ENCODE measurements at places on chromosomes 7 and 10. TPM values are rescaled to one million over a fixed set of nuclear protein-coding genes. Genes with fewer than 3 reads are reported as not detected.

DNAH11 gene
- total RNA-seq, result 0.24 TPM

- no peak overlapping the region for H3K27ac ChIP-seq
- peaks cover 20% of the 10 kb centered on the region for H3K4me1 ChIP-seq
- H3K27me3 ChIP-seq, result no peaks in the 10 kb centered on the region
- DNase-seq, result no peak
- H3K4me3 ChIP-seq, result no peak overlapping the region
- no peaks in the 10 kb centered on the region for H3K36me3 ChIP-seq
Measured at GRCh38 chr10:68992636-68993440, 4.2 kb downstream of the KIFBP start.

DNA sequence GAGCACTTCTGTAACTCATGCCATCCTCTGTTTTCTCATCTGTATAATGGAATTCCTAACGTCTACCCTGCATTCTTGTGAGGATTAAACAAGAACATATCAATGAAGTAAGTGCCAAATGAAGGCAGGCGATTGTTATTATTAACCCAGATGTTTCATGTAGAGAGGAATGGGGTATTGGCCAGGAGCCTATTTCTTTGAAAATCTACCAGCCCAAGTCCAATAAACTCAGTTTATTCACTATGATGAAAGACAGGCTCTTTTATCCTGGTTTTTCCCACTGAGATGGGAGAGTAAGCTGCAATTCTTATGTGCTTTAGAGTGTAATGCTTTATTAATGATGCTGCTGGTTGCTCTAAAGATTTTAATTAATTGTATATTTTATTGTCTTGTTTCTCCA is 9.6 kb downstream of the CTTNBP2 start:
- no peaks in the 10 kb centered on the region for H3K36me3 ChIP-seq
- H3K27ac ChIP-seq, result no peak overlapping the region
- H3K27me3 ChIP-seq, result no peaks in the 10 kb centered on the region

GRCh38 chr10:101525848-101526247 is 62.2 kb downstream of the POLL start:
- no peak overlapping the region for H3K27ac ChIP-seq
- H3K27me3 ChIP-seq, result no peaks in the 10 kb centered on the region
- H3K4me3 ChIP-seq, result no peak overlapping the region
- DNase-seq, result no peak
- H3K36me3 ChIP-seq, result no peaks in the 10 kb centered on the region

DNA sequence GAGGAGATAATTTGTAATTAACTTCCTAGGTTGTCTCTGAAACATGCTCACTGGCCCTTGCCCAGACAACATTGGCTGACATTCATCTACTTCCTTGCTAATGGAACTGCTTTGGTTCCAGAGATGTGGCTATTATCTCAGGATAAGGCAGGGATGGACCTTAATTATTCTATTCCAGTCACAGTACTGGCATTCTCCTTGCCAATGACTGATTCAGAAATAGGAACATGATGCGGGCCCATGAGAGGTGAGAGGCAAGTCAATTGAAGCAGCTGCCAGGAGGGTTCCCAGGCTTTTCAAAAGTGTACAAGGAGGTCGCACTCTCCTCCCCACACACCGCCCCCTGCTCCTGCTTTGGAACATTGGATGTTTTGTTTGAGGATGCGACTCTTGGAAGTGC is 109.6 kb upstream of the DGKB start:
- no peak overlapping the region for H3K4me3 ChIP-seq
- H3K4me1 ChIP-seq, result no peaks in the 10 kb centered on the region
- no peak for DNase-seq
- no peaks in the 10 kb centered on the region for H3K36me3 ChIP-seq
- H3K27me3 ChIP-seq, result no peaks in the 10 kb centered on the region
- H3K27ac ChIP-seq, result no peak overlapping the region

DNA sequence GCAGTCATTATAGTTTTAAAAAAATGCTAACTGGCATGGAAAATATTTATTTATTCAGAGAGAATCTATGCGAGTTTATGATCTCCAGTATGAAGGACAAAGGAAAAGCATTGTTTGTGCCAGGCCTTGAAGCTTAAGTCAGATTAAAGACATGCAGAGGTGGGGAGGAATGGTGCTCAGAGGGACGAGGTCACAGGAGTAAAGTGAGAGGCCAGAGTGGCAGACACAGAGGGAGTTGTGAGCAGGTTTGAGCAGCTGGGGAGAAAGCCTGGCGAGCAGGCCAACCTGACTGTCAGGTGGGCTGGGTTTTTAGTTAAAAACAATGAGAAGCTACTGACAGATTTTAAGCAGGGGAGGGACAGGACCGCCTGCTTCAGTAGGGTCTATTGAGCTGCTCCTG is 6.8 kb upstream of the CCNY start:
- no peak overlapping the region for H3K4me3 ChIP-seq
- peaks cover 5% of the 10 kb centered on the region for H3K4me1 ChIP-seq
- H3K27ac ChIP-seq, result no peak overlapping the region

GRCh38 chr7:7817748-7818147 is 99.3 kb upstream of the RPA3 start:
- no peaks in the 10 kb centered on the region for H3K36me3 ChIP-seq
- H3K4me1 ChIP-seq, result peaks cover 66% of the 10 kb centered on the region
- no peak for DNase-seq
- peak overlapping the region; percentile 29 for H3K27ac ChIP-seq

DNA sequence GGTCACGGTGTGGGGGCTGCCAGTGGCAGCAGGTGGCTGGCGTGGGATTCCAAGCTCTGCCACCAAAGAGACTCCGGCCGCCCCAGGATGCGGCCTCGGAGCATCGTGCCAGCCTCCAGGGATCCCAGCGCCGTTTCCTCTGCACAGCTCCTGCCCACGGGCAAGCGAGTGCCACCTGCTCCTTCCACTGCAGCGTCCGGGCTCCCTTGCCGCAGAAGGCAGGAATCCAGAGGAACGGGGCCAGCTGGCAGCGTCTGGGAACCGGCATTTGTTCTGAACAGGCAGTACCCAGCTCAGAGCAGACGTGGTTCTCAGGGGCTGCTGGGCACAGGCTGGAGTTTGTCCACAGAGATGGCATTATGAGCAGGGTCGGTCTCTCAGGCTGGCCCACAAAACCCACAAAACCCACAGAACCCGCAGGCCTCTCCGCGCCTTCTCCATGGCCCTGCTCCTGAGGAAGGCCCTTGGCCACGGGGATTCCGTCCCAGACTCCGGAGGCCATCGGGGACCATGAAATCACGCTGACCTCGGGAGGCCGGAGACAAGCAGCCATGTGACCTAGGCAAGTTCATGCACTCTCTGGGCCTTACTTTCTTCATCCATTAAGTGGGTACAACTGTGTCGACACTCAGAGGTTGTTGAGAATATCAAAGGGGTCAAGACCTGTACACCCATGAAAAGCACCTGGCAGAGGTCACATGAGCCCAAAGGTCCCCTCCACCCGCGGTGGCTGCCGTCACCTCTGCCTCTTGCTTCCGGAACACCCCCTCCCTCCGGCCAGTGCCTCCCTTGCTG is 72.1 kb upstream of the TNRC18 start:
- peak overlapping the region; percentile 38 for H3K27ac ChIP-seq
- H3K36me3 ChIP-seq, result no peaks in the 10 kb centered on the region
- no peaks in the 10 kb centered on the region for H3K27me3 ChIP-seq

HOXA13 gene
- total RNA-seq, result not detected

DNA sequence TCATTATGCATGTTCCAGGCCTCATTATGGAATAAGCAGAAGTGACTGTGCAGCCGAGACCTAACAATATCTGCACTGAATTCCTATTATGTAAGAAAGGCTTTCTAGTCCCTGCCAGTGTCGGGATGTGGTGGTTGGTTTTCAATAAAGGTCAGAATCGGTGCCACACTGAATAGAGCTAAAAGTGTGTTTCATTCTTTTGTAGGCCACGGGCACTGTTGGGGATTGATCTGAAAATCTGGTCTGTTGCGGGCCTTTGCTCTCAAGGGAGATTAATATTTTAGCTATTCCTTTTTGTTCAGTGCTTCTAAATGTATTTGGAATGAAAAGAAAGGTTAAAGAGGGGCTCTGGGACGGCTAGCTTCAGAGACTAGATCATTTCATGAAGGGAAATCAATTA is 559.4 kb upstream of the GALNT17 start:
- H3K27ac ChIP-seq, result no peak overlapping the region
- no peaks in the 10 kb centered on the region for H3K36me3 ChIP-seq
- no peak for DNase-seq
- no peak overlapping the region for H3K4me3 ChIP-seq

DNA sequence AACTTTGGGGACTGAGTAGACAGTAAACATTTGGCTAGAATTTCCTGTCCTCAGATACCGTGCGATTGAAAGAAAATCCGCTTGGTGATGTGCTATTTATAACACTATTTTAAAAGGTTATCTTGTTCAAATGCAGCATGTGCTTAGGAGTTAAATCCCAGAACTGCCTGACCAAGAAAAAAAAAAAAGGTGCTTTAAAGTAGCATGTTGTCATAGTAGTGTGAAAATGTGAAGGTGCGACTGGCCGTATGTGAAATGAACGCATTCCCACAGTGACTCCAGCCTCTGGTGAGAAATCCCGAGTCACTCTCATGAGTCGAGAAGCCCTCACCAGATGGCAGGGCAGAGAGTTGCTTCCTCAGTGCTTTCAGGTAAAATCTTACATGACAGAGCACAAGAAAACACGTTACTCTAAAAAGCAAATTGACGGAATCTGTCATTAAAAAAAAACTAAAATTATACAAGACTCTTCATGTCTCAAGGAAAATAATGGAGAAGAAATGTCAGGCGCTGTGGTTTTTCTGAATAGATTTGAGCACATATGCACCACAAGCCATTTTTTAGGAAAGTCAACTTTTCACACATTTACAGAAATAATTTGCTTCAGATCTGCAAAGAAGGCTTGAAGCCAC is 18.4 kb upstream of the KLF6 start:
- H3K4me1 ChIP-seq, result peaks cover 40% of the 10 kb centered on the region
- H3K4me3 ChIP-seq, result no peak overlapping the region
- H3K27ac ChIP-seq, result no peak overlapping the region

FOXP2 gene
- not detected for total RNA-seq

GRCh38 chr10:123909426-123909825 is 17.8 kb upstream of the CPXM2 start:
- no peak for DNase-seq
- peaks cover 5% of the 10 kb centered on the region for H3K4me1 ChIP-seq
- H3K4me3 ChIP-seq, result no peak overlapping the region
- H3K27ac ChIP-seq, result no peak overlapping the region
- no peaks in the 10 kb centered on the region for H3K36me3 ChIP-seq
- peaks cover 16% of the 10 kb centered on the region for H3K27me3 ChIP-seq

PVRIG gene
- 51.4 TPM for total RNA-seq

DNA sequence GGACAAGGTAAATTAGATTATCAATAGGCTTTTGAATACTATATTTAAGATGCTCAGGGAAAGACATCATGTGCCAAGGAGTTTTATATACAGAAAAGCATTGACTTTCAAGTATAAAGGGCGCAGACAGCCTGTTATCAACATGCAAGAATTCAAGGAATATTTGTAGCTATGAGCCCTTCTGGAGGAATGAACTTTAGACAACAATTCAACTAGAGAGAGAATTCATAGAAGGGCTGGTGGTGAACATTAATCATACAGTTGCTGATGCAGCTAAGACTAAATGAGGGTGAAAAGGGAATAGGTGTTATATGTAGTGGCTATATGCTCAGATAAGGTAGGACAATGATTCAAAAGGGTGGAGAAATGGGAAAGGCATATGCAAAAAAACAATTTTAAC is 41.2 kb downstream of the AOAH start:
- H3K4me1 ChIP-seq, result peaks cover 8% of the 10 kb centered on the region
- no peak overlapping the region for H3K4me3 ChIP-seq
- no peak for DNase-seq

GRCh38 chr7:98520356-98520951 is 96.6 kb upstream of the NPTX2 start:
- H3K27me3 ChIP-seq, result no peaks in the 10 kb centered on the region
- no peak overlapping the region for H3K27ac ChIP-seq
- DNase-seq, result no peak

DEPP1 gene
- total RNA-seq, result not detected

GRCh38 chr10:119602241-119603095 is 5.7 kb upstream of the TIAL1 start:
- no peak overlapping the region for H3K4me3 ChIP-seq
- H3K27ac ChIP-seq, result no peak overlapping the region
- H3K36me3 ChIP-seq, result peaks cover 2% of the 10 kb centered on the region
- H3K27me3 ChIP-seq, result no peaks in the 10 kb centered on the region
- H3K4me1 ChIP-seq, result peaks cover 6% of the 10 kb centered on the region
- no peak for DNase-seq

- no peak for DNase-seq
- H3K4me3 ChIP-seq, result no peak overlapping the region
- no peaks in the 10 kb centered on the region for H3K4me1 ChIP-seq
- no peaks in the 10 kb centered on the region for H3K27me3 ChIP-seq
- no peaks in the 10 kb centered on the region for H3K36me3 ChIP-seq
Measured at GRCh38 chr7:125877246-125877645, 947.6 kb upstream of the POT1 start.

DNA sequence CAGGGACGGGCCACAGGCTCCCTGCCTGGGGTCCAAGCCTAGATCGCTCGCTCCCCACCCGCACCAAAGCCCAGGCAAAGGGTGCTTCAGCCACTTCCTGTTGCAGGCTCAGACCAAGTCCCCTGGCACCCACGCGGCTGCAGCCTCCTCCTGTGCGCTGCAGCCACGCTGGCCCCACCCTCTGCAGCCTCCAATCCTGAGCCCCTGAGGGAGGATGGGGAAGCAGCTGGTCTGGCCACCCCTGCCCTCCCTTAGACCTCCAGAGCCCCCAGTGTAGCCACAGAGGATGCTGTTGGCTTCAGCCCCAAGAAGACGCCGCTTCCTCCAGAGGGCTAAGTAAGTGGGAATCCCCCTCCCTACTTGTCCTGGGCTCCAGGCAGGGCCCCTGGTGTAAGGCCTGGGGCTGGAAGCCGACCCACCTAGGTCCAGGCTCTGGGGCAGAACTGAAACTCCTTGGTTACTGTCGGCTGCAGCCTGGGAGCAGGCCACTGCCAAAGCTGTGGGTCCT is 9.4 kb downstream of the LIMK1 start:
- H3K4me3 ChIP-seq, result peak overlapping the region; percentile 65
- no peaks in the 10 kb centered on the region for H3K36me3 ChIP-seq
- peaks cover 34% of the 10 kb centered on the region for H3K4me1 ChIP-seq
- peak overlapping the region; percentile 81 for H3K27ac ChIP-seq
- peak; percentile 64 for DNase-seq
- no peaks in the 10 kb centered on the region for H3K27me3 ChIP-seq

GIMAP7 gene
- total RNA-seq, result 0.30 TPM

DNA sequence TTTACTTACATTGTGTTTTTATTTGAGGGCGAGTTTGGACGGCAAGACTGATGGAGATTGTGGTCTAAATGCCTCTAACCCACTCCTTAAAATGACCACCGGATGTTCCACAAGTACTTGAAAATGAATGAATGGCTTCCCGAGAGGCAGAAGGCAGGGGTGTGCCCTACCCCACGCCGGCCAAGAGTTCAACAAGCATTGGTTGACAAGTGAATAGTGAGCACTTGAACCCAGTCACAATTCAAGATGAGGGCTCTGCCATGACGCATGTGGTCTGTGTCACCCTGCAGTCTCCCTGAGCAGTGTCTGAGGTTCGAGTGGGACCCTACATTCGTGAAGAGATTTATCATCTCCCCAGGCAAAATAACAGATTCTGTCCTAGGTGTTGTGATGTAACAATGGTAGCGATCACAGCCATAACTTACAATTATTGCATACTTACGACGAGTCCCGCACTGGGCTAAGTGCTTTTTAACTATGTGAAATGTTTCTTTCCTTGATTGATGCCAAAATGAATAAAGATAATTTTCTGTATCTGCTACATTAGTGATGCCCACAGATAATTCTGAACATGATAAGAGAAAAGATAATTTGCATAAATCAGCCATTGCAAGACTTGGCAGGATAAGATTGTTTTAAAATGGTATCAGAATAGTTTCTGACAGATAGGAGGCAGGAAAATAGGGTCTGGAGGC is 305.4 kb downstream of the WDR37 start:
- no peak overlapping the region for H3K4me3 ChIP-seq
- H3K36me3 ChIP-seq, result no peaks in the 10 kb centered on the region
- no peak overlapping the region for H3K27ac ChIP-seq
- H3K27me3 ChIP-seq, result no peaks in the 10 kb centered on the region
- no peak for DNase-seq

FHIP2A gene
- 18.2 TPM for total RNA-seq

PRKG1 gene
- not detected for total RNA-seq

SCART1 gene
- 7.3 TPM for total RNA-seq
